CD4-positive, alpha-beta T cell treated with Interleukin-12 subunit alpha and Interleukin-12 subunit beta, for 1 hour (primary cell): ENCODE measurements at places on chromosomes 3 and 15.

GRCh38 chr3:72974956-72975355 lies 21.7 kb upstream of the PPP4R2 start:
- no peak for DNase-seq

- DNase-seq: no peak
These were observed 193.3 kb upstream of the PROK2 start for GRCh38 chr3:71978150-71978721.

- no peak for DNase-seq
These were observed 241.1 kb downstream of the ZNF385D start for GRCh38 chr3:21509731-21510470.

- DNase-seq: no peak
These were observed 2.7 kb downstream of the INSYN1 start for GRCh38 chr15:73750438-73750837.

GRCh38 chr3:82556113-82556512 lies 794.7 kb upstream of the GBE1 start:
- DNase-seq: no peak

GRCh38 chr3:55910543-55910942 lies 423.4 kb upstream of the WNT5A start:
- DNase-seq: no peak

GRCh38 chr3:70916375-70917055 lies 604.1 kb upstream of the MDFIC2 start:
- no peak for DNase-seq

- no peak for DNase-seq
These were observed 5.2 kb downstream of the FURIN start for GRCh38 chr15:90873488-90873997.

DNA sequence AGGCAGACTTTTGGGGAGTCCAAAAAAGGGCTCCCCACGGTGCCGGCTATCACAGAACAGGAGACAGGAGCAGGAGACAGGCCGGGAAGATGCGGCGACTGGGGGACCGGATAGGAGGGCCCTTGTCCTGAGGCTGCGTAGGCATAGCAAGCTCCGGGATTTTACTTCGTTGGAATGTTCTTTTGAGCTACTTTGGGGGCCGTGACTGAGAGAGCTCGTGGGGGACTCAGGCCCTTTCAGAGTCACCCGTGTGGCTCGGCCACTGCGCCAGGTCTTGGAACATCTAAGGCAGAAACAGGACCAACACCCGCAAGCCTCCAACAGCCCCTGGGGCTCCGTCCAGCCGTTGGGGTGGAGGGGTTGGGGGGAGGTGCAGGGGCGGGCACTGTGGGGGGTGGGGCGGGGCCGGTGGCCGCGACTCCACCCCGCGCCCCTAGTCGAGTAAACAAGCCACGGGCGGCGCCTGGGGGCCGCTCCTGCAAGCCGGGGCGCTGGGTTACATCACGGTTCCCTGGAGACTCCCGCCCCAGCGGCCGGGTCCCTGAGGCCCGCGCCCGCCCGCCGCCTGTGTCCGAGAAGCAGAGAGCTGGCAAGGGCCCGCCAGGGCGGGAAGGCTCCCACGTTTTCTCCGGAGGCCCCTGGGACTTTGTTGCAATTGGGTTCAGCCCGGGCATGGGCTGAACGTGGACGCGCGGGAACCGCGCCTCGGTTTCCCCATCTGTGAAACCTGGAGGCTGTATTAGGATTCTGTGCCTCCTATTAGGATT lies 23.3 kb upstream of the C15orf39 start:
- DNase-seq: no peak

DNA sequence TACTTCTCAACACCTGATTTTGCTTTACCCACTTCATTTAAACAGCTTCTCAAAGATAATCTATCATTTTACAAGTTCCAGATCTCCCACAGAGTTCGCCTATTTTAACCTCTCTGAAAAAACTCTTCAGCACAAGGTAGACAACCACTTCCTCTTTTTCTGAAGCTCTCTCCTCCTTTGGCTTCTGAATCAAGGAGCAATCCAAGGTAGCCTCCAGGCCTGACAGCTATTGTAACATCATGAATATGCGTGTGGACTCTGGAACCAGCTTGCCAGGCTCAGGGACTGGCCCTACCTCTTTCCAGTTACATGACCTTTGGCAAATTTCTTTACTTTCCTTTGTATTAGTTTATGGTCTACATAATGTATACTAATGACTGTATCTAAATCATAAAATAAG lies 405.9 kb upstream of the ZNF385D start:
- DNase-seq: no peak

GRCh38 chr3:11643605-11644087 lies at the start of gene VGLL4:
Gene VGLL4, minus strand, starts transcription at chr3:11643915. Its CDS starts 397 bp downstream, at chr3:11643518.
- peak; percentile 52 for DNase-seq

- peak; percentile 79 for DNase-seq
These were observed at the start of gene CCDC14 for GRCh38 chr3:123960781-123961507. Gene CCDC14, minus strand, starts transcription at chr3:123961229. Its CDS starts 56 bp downstream, at chr3:123961173.

- no peak for DNase-seq
These were observed 91.7 kb downstream of the CEMIP start for GRCh38 chr15:80870893-80871292.

- DNase-seq: no peak
These were observed 733.7 kb downstream of the ZNF385D start for GRCh38 chr3:21017115-21017852.

GRCh38 chr3:56458496-56459103 lies 9.7 kb downstream of the ERC2 start:
- DNase-seq: no peak

DNA sequence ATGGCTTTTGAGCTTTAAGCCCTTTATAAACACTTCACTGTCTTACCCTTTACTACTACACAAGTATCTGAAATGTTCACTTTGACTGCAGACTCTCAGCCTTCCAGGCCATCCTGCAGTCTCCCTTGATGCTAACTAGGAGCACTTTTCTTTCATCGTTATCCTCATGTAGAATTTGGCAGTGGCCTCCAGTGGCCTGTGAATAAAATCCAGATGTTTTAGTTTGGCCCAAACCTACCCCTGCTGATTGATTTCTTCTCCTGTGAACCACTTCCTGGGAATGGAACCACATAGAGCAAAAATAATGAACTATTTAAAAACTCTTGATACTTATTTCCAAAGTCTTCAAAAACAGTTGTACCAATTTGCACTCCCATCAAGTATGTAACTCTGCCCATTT lies 271.9 kb downstream of the FEZF2 start:
- no peak for DNase-seq

DNA sequence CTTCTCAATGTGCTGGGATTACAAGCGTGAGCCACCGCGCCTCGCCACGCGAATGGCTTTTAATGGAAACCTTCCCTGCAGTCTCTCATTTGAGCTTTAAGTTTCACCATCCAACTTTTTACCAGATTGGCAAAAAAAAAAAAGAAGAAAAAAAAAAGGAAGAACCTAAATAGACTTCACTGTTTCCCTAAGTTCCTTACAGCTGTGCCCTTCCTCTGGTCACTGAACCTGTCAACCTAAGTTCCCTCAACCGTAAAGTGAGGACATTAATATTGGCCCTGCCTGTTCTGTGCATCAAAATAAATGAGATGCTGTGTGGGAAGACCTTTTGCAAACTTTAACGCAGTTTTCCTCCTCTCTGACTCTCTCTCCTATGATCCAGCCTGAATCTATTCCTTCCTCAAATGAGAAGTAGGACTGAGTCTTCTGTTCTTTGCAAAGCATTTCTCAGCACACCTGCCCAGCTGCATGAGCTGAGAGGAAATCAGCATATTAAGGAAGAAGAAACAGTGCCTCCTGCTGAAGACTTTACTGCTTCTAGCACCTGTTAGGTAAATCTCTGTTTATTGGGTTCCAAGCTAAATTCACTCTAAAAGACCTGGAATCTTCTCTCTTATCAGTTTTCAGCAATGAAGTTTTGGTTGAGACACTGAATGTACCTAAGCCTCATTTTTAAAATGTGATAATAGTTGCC lies 99.6 kb upstream of the ETV5 start:
- no peak for DNase-seq
